Hematopoietic multipotent progenitor cell treated with erythropoietin and hydrocortisone succinate and interleukin-3 and kit ligand, for 6 days (in vitro differentiated cells): ENCODE measurements at places on chromosomes 16 and 17.

DNA sequence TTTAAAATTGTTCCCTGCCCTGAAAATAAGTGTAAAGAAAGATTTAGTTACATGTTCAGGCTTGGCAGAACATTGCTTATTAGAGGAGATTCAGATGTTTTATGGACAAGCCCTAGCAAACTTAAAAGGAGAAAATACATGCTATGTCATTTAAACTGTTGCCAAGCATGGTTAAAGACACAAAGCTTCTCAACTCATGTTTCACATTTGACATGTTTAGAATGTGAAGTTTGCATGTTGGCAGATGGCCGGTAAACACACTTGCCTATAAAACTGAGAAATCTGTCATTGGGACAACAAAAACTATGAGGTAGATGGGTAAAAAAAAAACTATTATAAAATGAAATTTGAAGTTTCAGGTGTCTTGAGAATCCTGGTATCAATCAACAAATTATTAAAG lies 5.8 kb downstream of the KRTAP29-1 start:
- no peak for DNase-seq

DNA sequence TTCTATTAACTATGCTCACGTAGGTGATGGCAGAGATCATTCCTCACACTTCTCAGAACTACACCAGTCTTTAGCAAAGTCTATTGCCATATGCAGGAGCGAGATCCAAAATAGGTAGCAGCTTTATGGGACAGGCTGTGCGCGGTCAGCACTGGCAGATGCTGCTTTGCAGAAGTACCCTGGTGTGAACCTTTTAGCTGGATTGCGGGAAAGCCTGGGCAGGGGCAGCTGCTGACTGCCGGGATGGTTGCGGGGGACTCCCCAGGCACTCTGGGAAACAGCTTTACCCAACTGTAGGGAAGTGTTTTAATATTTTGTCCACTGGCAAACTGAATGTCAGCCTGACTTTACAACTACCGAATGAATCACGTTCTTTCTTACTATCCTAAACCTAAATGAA lies 251.3 kb downstream of the HS3ST3A1 start:
- DNase-seq, result no peak

DNA sequence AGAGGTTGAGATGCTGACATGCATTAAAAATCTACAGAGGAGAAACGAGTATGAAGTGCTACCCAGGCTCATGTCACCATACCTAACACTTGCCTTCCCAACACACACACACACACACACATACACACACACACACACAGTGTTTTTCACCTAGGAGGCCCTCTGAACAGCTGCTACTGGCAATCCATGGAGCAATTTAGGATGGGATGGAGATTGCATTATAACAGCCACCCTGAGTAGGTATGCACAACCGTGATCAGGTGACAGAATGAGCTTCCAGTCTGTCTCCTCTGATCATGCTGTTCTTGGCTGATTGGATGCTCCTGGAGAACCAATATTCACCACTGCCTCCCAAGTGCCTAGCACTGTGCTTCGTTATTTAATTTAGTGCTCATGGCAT lies 528.5 kb upstream of the CDH5 start:
- DNase-seq, result no peak

DNA sequence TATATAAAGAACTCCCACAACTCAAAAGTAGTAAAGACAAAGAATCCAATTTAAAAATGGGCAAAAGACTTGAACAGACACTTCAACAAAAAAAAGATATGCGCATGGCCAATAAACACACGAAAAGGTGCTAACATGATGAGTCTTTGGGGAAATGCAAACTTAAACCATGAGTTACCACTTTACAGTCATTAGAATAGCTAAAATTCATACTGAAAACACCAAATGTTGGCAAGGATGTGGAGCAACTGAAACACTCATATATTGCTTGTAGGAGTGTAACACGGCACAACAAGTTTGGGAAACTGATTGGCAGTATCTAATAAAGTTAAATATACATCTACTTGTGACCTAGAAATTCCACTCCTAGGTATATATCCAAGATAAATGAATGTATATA lies 3.0 kb upstream of the PIK3R5 start:
- no peak for DNase-seq

- peak; percentile 55 for DNase-seq
These were observed 23.9 kb upstream of the HEATR6 start for GRCh38 chr17:60102632-60103096.

- DNase-seq, result no peak
These were observed 175.3 kb upstream of the FAM20A start for GRCh38 chr17:68776451-68776850.

- no peak for DNase-seq
These were observed 3.1 kb upstream of the MC1R start for GRCh38 chr16:89915303-89916232.

DNA sequence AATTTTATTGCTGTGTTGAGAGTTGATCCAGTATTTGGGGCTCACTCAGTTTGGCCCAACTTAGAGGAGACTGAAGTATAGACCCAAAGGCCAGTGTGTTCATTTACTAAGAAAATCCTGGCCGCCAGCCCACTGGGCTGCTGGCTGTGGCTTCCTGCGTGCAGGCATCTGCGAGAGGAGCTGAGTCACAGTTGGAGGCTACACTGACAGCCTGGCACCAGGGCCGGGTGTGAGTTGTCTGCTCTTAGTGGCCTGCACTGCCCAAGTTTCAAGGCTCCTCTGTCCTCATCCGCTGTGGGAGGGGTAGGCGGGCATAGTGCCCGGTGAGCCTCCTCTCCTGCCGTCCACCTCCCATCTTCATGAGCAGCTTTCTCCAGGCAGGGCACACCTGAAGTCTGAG lies 54.2 kb downstream of the PLD6 start:
- peak; percentile 84 for DNase-seq

GRCh38 chr16:71995038-71995437 lies 5.2 kb downstream of the PKD1L3 start:
- no peak for DNase-seq

DNA sequence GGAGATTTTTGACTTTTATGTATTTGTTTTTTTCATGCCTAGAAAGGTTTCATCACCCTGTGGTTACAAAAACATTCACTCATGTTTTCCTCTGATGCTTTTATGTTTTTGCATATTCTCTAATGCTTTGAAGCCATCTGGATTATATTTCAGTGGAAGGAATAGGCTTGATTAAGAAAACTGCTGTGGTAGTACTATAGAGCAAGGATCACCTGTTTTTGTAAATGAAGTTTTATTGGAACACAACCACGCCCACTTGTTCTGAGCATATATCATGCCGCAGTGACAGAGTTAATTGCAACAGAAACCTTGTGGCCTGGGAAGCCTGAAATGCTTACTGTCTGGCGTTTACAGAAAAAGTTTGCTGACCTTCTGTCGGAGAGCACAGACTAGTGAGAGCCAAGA lies 11.5 kb downstream of the COX10 start:
- DNase-seq, result no peak

- DNase-seq, result no peak
These were observed 1171.5 kb upstream of the GOT2 start for GRCh38 chr16:59905606-59906005.

GRCh38 chr17:538181-538973 lies 176.3 kb downstream of the VPS53 start:
- DNase-seq, result peak; percentile 58

DNA sequence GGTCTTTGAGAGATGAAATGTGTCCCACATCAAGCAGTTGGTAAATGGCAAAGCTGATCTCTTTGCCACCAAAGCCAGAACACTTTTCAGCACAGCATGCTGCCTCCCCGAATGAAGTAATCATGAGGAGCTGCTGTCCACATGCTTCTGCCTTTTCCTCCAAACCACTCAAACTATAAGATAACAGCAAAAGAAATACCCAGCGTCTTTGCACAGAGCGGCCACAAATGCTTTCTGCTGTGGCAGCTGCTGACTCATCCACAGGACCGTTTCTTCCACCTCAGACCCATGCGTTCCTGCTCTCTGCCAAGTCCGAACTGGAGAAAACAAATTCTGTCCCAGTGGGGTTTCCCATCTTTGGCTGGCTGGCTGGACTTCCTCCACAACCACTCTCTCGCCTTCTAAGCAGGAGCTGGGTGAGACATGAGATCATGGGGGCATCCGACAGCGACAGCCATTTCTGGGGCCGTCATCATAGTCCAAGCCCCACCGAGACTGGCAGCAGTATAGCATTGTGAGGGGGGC lies 27.1 kb downstream of the TBC1D3B start:
- DNase-seq, result peak; percentile 90

GRCh38 chr17:82943751-82944150 lies 103.9 kb upstream of the ZNF750 start:
- DNase-seq, result no peak

- no peak for DNase-seq
These were observed 103.5 kb downstream of the STX8 start for GRCh38 chr17:9472094-9472493.

DNA sequence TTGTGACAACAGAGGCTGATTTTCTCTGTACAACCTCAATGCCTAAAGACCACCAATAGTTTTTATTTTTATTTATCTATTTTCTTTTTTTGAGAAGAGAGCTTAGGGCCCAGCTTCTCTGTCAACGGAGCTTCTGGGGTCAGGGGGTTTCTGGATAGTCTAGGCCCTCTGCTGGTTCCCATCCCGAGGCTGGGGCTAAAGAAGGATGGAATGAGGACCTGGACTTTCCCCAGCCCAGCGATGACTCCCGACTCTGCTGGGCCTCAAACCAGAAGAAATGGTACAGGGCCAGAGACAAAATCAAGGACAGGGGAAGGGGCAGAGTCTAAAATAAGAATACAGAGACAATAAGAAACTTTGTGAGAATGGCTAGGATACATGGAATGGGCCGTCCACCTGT lies 5.7 kb upstream of the TSPOAP1 start:
- no peak for DNase-seq

DNA sequence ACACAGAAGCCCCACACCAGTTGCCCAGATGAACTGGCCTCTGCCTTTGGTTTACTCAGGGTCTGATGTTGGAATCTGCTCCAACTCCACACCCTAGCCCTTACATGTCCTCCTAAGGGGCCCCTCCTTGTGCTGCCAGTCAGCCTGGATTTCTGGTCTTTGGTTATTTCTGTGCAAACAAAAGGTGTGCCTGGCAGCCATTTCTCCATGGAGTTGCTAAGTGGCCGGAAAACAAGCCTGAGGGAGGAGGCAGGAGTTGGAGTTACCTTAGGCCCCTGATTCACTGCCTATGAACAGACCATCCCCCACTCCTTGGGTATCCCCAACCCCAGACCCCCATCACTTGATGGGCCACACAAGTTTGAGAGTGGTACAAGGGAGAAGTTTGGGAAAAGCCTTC lies 4.4 kb upstream of the ALKBH5 start:
- no peak for DNase-seq
